ENCODE measurements at places on chromosomes 7 and 10. TPM values are rescaled to one million over a fixed set of nuclear protein-coding genes. Genes with fewer than 3 reads are reported as not detected.

The PLEKHS1 gene
- polyA plus RNA-seq, result 0.18 TPM

DNA sequence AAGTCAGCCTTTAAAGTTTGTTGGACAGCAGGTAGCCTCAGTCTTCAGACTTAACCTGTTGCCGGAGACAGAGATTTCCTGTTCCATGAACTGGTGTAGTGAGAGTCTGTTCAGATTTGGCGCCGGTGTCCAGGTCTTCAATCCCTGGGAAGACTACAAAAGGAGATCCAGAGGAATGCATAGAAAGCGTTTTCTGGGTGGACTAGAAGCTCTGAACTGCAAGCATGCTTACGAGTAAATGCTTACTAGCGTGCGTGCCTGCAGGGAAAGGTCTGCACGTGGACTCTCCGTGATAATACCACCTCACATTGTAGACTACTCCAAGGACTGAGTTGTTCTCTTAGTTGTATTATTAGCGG lies 878 bp downstream of the GLRX3 start:
- no peak for DNase-seq

- no peak for DNase-seq
Observed at GRCh38 chr7:158803367-158803969, 25.8 kb downstream of the ESYT2 start.

DNA sequence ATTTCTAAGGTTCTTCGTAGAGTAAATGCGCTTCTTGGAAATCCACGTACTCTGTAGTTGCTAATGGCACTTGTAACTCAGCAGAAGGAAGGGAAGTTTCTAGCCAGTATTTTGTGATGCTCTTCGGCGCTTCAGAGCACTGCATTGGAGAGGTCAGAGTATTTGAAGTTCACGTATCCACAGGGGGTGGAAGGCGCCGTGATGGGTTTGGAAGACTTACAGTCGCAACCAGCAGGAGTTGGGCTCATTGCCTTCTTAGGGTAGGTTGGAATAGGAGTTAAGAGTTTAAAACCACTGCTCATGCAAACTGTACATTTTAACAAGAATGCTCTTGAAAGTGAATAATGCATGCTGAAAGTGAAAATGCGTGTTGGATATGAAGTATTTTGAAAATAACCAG lies 49.1 kb downstream of the SHH start:
- no peak for DNase-seq

The AUTS2 gene
- polyA plus RNA-seq, result 91.7 TPM

The OR2A5 gene
- polyA plus RNA-seq, result 0.05 TPM

GRCh38 chr7:81925530-81925929 lies 155.7 kb upstream of the HGF start:
- no peak for DNase-seq

DNA sequence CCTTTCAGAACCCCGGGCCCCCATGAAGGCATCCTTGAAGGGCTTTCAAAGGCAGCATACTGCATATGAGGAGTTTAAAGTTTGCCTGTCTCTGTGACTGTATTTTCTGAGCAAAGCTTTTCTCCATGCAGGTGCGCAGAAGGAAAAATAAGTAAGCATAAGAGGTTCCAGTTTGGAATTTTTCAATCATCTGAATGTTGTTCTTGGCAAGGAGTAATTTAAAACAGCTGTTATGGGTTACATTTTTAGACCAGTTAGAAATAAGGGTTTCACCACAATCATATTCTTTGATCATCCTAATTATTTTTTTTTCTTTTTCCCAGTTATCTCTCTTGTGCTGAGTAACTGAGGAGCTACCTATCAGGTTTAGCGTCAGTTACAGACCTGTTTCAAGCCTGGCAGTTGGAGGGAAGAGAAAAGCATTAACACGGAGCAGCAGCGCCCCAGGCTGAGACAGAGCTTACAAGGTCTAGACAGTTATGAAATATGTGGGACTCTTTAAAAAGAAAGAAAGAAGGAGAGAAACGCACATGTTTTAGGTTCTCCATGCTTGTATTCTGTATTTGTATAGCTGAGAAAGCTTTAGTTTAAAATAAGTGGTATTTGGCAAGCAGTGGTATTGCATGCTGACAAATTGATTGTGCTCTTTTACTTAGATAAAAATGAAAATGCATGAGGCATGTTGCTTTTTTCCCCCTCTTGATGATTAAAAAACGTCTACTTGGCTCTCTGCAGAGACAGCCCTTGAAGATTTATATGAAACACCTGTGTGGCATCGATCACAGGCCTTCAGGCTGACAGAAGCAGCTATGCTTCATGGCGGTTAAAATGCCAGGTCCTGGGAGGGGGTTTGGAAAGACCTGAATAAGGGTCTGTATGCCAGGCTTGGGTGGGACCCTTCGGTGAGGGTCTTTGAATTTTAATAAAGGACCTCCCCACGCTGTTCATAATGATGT lies 157.6 kb downstream of the GRK5 start:
- peak; percentile 32 for DNase-seq
